ENCODE measurements at places on chromosomes 5 and 9. TPM values are rescaled to one million over a fixed set of nuclear protein-coding genes. Genes with fewer than 3 reads are reported as not detected.

GRCh38 chr5:173016598-173017046 is 33.1 kb downstream of the ATP6V0E1 start:
- DNase-seq, result no peak

DNA sequence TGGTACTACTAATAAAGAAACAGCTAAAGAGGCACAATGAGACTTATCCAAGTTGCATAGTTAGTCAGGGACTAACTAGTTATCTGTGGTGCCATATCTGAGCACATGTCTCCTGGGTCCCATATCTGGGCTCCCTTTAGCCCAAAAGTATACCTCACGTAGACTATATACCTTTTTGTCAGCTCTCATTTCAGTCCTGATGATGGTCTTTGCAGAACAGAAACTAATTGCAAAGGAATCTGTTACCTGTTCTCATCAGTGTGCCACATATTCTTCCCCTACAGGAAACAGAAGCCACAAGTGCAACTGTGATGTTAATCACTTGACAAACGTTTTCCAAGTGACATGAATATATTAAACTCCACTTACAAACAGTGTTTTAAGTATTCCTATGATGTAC is 395.2 kb downstream of the KIAA0825 start:
- DNase-seq, result no peak

DNA sequence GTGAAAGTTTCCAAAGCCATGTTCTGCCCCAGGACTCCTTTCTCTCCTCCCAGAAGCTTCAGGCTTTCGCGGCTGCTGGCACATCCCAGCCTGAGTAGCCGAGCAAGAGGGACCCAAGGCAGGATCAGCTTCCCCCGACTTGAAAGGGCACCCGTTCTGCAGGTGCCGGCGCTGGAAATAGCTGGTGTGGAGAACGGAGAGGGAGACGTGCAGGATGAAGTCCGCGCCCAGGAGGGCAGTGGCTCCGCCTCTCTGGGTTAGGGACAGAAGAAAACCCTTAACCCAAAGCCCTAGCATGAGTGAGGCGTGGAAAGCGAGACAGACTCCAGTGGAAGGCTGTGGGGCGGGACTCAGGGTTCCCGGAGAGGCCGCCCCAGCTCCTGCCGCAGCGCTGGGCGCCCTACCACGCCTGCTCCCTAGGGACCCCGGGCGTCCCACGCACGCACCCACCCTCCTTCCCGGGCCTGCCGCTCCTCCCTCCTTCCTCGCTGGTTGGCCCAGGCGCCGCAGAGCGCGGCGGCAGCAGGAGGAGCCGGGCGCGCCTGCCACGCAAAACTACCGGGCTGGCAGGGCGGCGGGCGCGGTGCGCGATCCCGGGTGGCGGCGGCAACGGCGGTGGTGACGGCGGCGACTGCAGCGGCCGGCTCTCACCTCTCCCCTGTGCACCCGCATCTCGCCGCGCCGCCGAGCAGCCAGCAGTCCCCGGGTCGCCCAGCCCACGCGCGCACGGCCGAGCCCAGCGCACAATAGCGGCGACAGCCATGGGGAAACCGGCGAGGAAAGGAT is at the start of gene SLC1A1:
Gene SLC1A1 (plus strand): TSS at position 550 of the 786 bp plus-strand sequence. CDS start 212 bp downstream, at position 762.
- DNase-seq, result no peak

Gene MPDZ
- 46.0 TPM for total RNA-seq
